ENCODE measurements at places on chromosomes 5 and 9.
A peak's percentile ranks its signal among the peaks of the same experiment; 100 is the strongest.

DNA sequence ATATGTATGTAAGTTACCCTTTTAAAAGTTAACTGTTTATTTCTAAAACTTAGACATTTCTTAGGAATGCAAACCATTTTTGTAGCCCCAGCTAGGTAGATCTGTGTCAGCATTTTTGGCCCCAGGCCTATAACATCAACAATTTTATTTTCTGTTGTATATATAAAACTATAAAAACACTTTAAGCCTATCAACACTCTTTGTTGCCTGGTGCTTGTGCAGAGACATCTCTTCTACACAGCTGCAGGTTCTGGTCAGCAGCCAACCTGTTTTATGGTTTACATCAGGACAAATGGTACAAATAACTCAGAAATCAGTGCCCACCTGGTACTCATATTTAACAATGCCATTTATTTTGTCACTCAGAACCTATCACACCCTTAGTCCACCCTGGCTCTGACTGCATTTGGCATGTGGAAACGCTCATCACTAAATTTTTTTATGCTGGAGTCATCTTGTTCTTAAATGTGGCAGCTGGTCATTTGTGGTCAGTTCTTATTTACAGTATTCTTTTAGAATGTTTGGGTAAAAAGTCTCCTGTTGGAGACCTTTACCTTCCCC lies 173.4 kb downstream of the DNAH5 start:
- peak; percentile 21 for DNase-seq

DNA sequence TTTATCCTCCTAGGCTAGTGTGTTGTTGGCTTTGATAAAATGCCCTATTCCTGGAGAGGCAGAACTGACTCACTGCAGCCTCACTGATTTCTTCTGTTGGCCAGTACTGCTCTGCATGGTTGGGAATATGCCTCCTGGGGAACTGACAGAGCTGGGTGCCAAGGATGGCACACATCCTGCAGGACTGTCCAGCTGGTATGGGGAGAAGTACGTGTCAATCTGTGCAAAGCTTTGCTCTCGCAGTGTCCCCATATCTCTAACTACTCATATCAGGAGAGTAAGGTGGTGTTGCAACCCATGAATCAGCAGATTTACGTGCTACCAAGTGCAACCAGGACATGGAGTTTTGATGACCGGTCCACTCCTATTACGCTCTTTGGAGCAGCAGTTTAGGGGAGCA lies 74.7 kb downstream of the TEK start:
- DNase-seq, result no peak

- no peak for DNase-seq
Observed at GRCh38 chr9:5908918-5909317, 18.2 kb downstream of the MLANA start.

- DNase-seq, result peak; percentile 86
Observed at GRCh38 chr9:87336914-87337333, 160.7 kb upstream of the DAPK1 start.

- no peak for DNase-seq
Observed at GRCh38 chr9:135591506-135592330, 30.2 kb downstream of the PAEP start.

DNA sequence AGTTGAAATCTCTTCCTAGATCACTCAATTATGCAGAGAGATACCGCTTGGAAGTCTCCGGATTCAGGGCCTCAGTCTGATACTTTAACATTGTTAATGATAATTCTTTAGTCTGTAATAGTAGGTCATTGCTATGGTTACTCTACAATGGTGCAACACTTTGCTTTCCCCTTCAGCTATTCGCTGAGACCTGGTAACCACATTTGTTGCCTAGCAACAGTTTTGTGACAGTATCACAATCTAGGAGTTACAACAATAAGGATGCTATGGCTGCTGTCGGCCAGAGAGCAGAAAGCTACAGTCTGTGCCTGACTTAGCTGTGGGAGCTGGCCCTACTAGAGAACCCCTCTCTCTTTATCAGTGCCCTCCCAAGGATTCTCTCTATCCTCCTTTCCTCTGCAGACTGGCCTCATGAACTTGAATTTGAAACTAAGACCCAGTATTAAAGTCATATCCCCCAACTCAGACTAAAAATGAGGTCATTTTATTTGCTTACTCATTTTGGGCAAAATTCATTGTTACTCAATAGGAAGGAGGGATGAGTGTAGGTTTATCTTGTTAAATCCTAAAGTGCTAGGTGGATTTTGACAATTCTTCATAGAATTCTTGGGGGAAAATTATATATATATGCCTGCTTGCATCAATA lies 39.3 kb downstream of the NR2F1 start:
- peak; percentile 78 for DNase-seq

DNA sequence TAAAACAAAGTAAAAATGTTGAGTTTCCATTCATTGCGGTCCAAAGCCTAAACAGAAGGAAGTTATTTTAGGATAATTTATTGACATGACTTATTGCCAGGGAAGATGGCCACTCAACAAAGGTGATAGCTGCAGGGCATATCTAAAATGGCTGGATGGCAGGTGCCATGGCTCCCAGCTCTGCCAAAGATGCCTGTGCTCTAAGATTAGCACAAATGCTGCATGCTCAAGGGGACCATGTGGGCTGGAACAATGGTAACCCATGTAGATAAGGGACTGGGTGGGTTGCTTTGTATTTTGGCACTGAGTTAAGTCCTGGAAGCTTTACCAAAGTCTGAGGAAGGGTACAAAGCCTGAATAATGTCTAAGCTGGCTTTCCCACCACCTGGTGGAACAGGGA lies 95.5 kb upstream of the IFNK start:
- DNase-seq, result no peak

- DNase-seq, result no peak
Observed at GRCh38 chr5:142803428-142804125, 33.4 kb downstream of the ARHGAP26 start.

DNA sequence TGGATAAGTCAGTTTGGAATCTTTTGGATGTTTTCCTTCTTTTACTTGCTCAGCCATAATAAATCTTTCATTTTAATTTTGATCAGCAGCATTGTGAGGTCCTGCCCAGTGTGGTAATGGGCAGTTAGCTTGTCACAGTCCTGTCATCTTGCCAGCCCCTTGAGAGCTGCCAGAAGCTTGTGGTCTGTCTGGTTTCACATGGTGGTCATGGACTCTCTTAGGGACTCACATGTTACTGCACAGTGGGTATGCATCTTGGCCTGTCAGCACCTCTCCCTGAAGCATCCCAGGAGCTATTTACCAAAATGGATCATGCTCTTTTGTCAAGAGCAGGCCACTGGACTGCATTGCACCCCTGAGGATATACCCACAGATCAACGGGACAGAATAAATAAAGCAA lies 60.3 kb downstream of the DAPK1 start:
- DNase-seq, result peak; percentile 91

- peak; percentile 37 for DNase-seq
Observed at GRCh38 chr9:69571032-69571431, 101.1 kb downstream of the APBA1 start.

GRCh38 chr5:149852641-149853330 lies 91.8 kb downstream of the PDE6A start:
- DNase-seq, result peak; percentile 88

DNA sequence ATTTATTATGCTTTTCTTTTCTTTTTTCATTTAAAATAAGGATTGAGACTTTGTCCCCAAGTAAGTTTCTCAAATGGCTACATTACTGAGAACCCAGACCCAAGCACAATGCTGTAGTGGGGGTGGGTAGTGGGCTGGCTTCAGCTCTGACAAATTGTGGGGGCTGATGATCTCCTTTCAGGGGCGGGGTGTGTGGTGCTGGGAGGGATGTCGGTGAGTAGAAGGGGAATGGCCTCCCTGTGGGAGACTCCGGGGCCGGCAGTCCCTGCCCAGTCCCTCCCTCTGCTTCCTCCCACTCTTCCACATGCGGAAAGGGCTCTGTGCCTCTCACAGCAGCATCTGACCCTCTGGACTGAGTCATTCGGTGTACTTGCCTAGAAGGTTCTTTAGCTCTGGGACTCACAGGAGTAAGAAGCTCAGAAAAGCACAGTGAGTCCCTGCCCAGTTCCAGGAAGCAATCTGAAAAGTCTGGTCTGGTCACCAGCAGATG lies 14.3 kb downstream of the CD180 start:
- DNase-seq, result peak; percentile 66

- DNase-seq, result peak; percentile 71
Observed at GRCh38 chr9:95157481-95158151, 159.9 kb downstream of the FANCC start.

DNA sequence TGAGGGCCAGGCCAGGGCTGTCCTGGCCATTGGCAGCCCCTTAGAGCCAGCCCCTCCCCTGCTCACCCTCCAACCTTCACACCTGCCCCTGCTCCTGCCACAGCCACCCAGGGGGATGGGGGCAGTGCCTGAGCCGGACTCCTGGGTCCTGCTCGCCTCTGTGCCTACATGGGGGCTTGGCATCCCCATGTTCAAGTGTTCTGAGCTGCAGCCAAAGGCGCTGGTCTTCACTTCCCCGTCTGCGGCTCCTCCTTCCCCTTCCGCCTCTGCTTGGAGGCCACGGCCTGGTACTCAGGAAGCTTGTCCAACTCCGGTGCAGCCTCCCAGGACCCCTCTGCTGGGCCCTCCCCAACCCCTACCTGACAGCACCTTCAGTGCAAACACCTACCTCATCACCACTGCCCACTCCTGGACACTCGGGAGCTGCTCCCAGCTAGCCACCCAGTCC lies 2.3 kb upstream of the DNLZ start:
- no peak for DNase-seq

Measured in astrocyte of the hippocampus (primary cell).